ENCODE measurements at places on chromosomes 11 and 22. TPM values are rescaled to one million over a fixed set of nuclear protein-coding genes. Genes with fewer than 3 reads are reported as not detected.

GRCh38 chr11:106276859-106277436 is 199.5 kb downstream of the AASDHPPT start:
- H3K27me3 ChIP-seq: no peaks in the 10 kb centered on the region
- no peaks in the 10 kb centered on the region for H3K36me3 ChIP-seq
- H3K27ac ChIP-seq: no peak overlapping the region
- DNase-seq: no peak

The ALDH3B2 gene
- not detected for total RNA-seq

The OR52A1 gene
- not detected for total RNA-seq

The PHF5A gene
- total RNA-seq: 72.1 TPM

DNA sequence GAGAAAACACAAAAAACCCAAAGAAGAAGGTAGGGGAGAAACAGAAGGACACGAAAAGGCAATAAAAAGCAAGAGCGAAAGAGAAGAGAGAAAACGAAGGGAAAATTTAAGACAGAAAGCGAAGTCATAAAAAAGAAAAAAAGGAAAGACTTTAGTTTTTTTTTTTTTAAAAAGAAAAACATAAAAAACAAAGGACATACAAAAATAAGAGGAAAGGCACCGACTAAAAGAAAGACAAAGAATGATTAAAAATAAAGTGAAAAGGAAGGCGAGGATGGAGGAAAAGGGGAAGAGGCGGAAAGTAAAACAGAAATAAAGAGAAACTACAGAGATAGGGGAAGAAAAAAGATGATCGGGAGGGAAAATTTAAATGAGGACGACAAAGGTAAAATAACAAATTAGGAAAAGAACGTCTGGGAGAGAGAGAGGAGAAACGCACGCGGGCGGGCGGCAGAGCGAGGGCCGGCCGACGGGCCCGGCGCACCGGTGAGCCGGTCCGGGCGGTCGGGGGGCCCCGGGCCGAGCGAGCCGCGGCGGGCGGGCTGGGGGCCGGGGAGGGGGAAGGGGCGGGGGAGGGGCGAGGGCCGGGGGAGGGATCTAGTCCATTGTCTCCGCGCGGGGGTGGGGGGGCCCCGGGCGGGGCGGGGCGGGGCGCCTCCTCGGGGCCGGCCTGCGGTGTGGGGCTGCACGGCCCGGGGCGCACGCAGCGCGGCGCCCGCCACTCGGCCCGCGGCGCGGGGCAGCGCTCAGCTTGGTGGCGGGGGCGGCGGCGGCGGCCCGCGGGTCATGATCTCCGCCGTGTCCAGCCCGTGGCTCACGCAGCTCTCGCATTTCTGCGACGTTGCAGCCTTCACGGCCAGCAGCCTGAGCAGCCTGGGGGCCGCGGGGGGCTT is at the start of gene TBX1:
Gene TBX1 (plus strand): TSS at position 721 of the 893 bp plus-strand sequence. CDS start 66 bp downstream, at position 787.
- no peak for DNase-seq
- peak within 1 kb of the TSS; percentile 54 for H3K4me3 ChIP-seq
- H3K27ac ChIP-seq: peak within 1 kb of the TSS; percentile 8
- H3K36me3 ChIP-seq: peaks cover 6% of the 10 kb centered on the region
- peaks cover 19% of the 10 kb centered on the region for H3K4me1 ChIP-seq
- peaks cover 61% of the 10 kb centered on the region for H3K27me3 ChIP-seq

- H3K4me1 ChIP-seq: no peaks in the 10 kb centered on the region
- H3K27ac ChIP-seq: no peak overlapping the region
- no peak overlapping the region for H3K4me3 ChIP-seq
Observed at GRCh38 chr11:111737444-111738210, 28.6 kb downstream of the PPP2R1B start.

The GAB4 gene
- not detected for total RNA-seq

DNA sequence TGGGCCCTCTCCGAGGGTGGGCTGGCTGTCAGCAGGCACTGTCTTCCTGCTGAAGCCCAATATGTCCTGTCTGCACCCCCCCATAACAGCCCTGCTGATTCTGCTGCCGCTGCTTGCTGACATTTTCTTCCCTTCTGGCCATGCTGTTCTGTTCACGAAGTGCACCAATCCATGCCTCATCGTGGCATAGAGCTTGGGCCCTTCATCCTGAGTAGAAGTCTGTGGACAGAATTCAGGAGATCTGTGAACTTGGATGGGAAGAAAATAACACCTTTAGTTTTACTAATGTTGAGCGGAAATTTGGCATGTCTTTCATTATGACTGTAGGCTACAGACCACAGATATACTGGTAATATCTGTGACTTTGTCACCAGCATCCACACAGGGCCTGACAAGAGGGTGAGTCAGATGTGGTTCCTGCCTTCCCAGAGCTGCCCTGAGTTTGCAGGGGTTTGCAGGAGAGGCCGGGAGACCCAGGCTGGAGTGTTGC is 14.1 kb upstream of the KIAA0930 start:
- no peak for DNase-seq
- no peaks in the 10 kb centered on the region for H3K36me3 ChIP-seq
- H3K4me3 ChIP-seq: no peak overlapping the region
- no peaks in the 10 kb centered on the region for H3K27me3 ChIP-seq
- H3K27ac ChIP-seq: peak overlapping the region; percentile 20
- H3K4me1 ChIP-seq: peaks cover 14% of the 10 kb centered on the region
